ENCODE measurements at places on chromosomes 3 and 15. TPM values are rescaled to one million over a fixed set of nuclear protein-coding genes. Genes with fewer than 3 reads are reported as not detected.

DNA sequence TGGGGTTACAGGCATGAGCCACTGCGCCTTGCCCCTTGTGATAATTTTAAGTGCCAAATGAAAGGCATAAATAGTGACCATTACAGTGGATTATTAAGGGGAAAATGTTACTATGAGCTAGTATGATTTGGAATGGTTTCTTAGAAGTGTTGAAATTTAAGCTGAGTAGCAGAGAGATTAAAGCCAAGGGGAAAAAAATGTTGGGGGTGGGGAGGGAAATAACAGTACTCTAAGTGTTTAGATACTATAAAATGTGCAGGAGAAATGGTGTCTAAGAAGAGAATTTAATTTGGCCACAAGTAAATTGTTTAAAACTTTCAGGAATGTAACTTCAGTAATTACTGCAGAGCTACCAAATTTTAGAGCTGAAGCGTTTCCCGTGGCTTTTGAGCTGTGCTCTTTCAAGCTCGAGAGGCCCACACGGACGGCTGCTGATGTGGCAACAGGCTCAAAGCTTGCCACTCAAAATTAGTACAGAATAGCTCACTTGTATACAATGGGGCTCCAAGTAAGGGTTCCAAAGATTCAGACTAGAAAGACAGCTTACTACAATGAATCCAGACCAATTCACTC is 23.9 kb upstream of the SLC12A8 start:
- DNase-seq, result no peak
- H3K4me1 ChIP-seq, result no peaks in the 10 kb centered on the region
- H3K36me3 ChIP-seq, result peaks cover 14% of the 10 kb centered on the region
- no peaks in the 10 kb centered on the region for H3K27me3 ChIP-seq

- H3K4me1 ChIP-seq, result no peaks in the 10 kb centered on the region
- no peak overlapping the region for H3K27ac ChIP-seq
- no peaks in the 10 kb centered on the region for H3K36me3 ChIP-seq
- H3K4me3 ChIP-seq, result no peak overlapping the region
- H3K27me3 ChIP-seq, result no peaks in the 10 kb centered on the region
Observed at GRCh38 chr3:38725726-38726419, 76.4 kb upstream of the SCN5A start.

- H3K4me1 ChIP-seq, result no peaks in the 10 kb centered on the region
- DNase-seq, result no peak
- H3K4me3 ChIP-seq, result no peak overlapping the region
- no peak overlapping the region for H3K27ac ChIP-seq
- no peaks in the 10 kb centered on the region for H3K36me3 ChIP-seq
- no peaks in the 10 kb centered on the region for H3K27me3 ChIP-seq
Observed at GRCh38 chr3:78822726-78823125, 945.1 kb downstream of the ROBO1 start.

DNA sequence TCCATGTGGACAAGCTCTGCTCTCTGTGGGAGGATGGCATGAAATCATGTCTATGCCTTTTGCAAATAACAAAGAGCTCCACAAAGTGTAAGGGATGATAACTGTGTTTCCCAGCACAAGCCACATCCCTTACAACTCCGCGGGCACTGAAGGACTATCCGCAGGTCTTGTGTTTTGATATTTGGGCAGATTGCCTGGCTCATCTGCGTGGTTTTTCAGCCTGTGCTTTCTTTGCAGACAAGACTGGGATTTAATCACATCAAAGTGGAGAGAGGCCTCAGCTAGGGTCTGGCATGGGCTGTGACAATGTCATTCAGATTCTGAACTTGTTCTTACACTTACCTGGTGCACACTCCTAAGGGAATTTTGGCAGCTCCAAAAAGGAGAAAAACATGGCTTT is 30.2 kb upstream of the CA12 start:
- DNase-seq, result no peak
- no peak overlapping the region for H3K27ac ChIP-seq
- no peaks in the 10 kb centered on the region for H3K27me3 ChIP-seq
- H3K36me3 ChIP-seq, result no peaks in the 10 kb centered on the region
- no peak overlapping the region for H3K4me3 ChIP-seq

Gene NR2E3
- total RNA-seq, result not detected

Gene SEC11A
- 85.0 TPM for total RNA-seq

DNA sequence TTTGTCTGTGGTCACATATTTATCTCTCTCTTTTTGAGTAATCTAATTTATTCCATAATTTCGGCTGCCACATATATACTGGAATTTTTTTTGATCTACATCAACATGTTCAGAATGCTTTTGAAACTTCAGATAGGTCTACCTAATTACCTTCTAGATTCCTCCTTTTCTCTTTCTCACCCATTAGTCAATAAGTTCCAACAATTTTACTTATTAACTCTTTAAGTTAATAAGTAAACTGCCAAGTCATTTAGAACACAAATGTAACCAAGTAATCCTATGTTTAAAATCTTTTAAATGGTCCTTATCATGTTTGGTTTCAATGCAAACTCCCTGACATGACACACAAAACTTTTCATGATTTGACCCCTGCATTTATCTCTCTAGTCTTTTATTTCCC is 410.5 kb downstream of the UNC13C start:
- no peaks in the 10 kb centered on the region for H3K27me3 ChIP-seq
- H3K4me1 ChIP-seq, result no peaks in the 10 kb centered on the region
- no peak for DNase-seq

Gene OXSM
- total RNA-seq, result 17.5 TPM

Gene GATA2
- not detected for total RNA-seq

Gene AGTR1
- total RNA-seq, result not detected

- H3K27ac ChIP-seq, result no peak overlapping the region
- no peak for DNase-seq
- no peaks in the 10 kb centered on the region for H3K27me3 ChIP-seq
Observed at GRCh38 chr3:174072675-174073074, 675.1 kb downstream of the NLGN1 start.

DNA sequence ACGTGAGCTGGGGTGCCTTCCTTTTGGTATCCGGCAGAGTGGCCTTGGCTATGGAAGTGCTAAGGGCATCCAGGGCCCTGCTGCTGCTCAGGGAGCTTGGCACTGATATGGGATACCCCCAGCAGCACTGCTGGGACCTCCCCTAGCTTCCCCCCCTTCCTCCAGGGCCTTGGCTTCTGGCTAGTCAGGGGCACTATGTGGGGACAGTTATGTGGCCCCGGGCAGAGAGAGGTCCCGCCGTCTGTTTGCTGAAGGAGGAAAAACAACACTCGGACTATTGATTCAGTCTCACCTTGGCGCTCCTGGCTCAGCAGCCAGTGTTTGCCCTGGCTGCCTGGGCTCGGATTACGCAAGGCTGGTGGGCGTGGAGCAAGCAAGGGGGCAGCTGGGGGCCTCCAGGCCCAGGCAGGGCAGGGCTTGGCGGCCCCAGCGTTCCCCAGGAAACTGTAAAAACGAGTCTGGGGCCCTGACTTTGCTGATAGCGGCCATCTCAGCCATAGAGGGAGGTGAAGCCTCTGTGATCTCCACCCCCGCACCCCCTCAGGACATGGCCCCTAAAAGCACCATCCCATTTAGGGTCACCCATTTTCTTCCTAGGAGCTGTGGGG is 5.7 kb downstream of the FURIN start:
- H3K27ac ChIP-seq, result no peak overlapping the region
- H3K4me1 ChIP-seq, result peaks cover 44% of the 10 kb centered on the region
- H3K4me3 ChIP-seq, result no peak overlapping the region
- no peak for DNase-seq

- H3K4me1 ChIP-seq, result no peaks in the 10 kb centered on the region
- H3K27me3 ChIP-seq, result no peaks in the 10 kb centered on the region
- H3K4me3 ChIP-seq, result no peak overlapping the region
- H3K27ac ChIP-seq, result no peak overlapping the region
- DNase-seq, result no peak
- H3K36me3 ChIP-seq, result no peaks in the 10 kb centered on the region
Observed at GRCh38 chr15:67290319-67290718, 35.7 kb downstream of the IQCH start.

Gene SEMA6D
- total RNA-seq, result not detected

DNA sequence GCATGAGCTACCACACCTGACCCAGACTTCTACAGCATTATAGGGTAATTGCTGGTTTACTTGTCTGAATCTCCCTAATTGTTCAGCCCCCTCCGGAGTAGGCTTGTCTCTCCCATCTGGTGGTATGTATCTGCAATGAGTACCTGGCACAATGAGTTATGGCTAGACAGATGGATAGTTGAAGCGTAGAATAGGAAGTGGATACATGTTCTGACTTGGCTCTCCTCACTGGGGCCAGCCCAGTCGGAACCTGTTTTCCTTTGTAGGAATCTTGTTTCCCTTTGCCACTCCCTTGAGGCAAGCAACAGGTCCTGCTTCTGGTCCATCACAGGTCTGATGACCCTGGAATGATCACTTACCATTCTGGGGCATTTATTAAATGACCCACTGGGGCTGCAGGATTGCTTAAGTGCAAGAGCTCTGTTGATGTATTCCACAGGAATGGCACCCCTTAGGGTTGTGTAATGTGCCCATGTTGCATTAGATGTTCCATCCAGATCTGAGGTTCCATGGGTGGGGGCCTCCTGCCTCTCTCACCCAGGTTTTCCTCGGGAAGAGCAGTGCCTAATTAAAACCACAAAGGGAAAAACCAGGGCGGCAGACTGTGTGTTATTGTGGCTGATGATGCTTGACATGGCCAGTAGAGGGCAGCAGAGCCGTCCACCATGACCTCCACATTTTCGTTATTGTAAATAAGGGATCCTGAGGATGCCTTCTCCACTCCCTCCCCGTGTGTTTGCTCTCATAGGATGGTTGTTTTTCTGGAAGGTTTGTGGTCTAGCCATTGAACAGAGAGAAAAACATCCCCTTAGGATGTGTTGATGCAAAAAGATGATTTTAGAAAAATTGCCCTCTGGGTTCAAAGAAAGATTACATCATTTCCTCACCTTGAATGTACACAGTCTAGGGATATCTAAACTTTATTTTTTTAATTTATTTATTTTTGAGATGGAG is 58.0 kb downstream of the CMTM8 start:
- H3K27ac ChIP-seq, result peak overlapping the region; percentile 63
- H3K36me3 ChIP-seq, result no peaks in the 10 kb centered on the region
- peak; percentile 73 for DNase-seq
- no peak overlapping the region for H3K4me3 ChIP-seq
- peaks cover 52% of the 10 kb centered on the region for H3K4me1 ChIP-seq
- H3K27me3 ChIP-seq, result no peaks in the 10 kb centered on the region

DNA sequence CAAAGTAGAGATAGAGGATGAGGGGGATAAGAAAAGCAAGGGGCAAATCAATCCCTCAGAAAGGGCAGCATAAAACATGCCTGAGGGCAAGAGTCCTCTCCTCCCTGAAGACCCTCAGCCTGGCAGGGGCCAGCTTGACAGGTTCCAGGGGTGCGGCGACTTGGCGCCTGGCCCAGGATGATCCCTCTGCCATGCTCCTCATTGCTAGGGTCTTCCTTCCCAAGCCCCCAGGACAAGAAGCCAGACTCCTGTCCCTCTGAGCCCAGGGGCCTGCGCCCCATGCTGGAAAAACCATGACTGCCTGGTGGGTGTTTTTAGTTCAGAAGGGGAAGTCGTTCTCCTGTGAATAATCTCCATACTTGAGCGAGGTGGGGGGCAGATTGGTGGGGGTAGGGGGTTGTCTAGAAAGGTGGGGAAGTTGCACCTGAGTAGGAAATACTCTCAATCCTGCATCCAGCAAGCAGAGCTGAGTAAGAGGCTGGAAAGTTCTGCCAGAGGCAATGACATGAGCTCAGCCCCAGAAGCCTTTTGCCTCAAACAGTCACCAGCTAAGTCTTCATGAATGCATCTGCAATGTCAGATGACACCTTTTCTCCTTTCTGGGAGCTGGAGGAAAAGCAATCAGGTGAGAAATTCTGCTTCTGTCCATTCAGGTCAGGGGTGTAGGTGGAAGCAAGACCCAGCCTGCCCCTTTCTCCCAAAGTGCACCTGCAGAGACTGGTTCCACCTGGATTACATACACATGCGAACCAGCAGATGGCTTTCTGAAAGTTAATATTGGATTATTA is 18.3 kb downstream of the SLC12A8 start:
- H3K27ac ChIP-seq, result no peak overlapping the region
- H3K4me3 ChIP-seq, result no peak overlapping the region
- H3K36me3 ChIP-seq, result no peaks in the 10 kb centered on the region
- no peak for DNase-seq

Gene CPLX3
- not detected for total RNA-seq
